ENCODE measurements at places on chromosomes 11 and 22.

DNA sequence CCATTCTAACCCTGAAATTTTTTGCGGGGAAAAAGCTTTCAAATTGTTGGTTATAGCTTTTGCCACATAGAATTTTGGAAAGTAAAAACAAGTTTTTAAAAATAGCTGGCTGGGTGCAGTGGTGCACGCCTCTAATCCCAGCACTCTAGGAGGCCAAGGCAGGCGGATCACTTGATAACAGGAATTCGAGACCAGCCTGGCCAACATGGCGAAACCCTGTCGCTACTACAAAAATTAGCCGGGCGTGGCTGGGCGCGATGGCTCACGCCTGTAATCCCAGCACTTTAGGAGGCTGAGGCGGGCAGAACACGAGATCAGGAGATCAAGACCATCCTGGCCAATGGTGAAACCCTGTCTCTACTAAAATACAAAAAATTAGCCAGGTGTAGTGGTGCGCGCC, 54.9 kb downstream of the TNRC6B start:
- DNase-seq, result no peak

- no peak for DNase-seq
Measured at GRCh38 chr11:99545616-99546015, 524.9 kb downstream of the CNTN5 start.

- no peak for DNase-seq
Measured at GRCh38 chr11:122398167-122398566, 257.4 kb upstream of the UBASH3B start.

GRCh38 chr11:9512370-9513019, 51.7 kb downstream of the ZNF143 start:
- no peak for DNase-seq

DNA sequence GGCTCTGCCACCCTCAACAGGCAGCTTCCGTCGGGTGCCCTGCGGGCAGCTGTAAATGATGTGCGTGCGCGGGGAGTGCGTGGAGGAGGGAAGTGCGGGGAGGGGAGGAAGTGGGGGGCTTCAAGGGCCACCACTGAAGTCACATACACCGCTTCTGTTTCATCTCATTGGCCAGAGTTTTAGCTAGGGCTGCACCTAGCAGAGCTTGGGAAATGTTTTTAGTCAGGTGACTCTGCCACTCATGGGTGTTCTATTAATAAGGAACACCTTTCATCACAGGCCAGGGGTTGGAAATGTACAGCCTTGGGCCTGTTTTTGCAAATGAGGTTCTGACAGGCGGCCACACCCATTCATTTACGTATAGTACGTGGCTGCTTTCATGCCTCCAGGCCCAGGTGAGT, 14.6 kb downstream of the FAM118A start:
- DNase-seq, result no peak

DNA sequence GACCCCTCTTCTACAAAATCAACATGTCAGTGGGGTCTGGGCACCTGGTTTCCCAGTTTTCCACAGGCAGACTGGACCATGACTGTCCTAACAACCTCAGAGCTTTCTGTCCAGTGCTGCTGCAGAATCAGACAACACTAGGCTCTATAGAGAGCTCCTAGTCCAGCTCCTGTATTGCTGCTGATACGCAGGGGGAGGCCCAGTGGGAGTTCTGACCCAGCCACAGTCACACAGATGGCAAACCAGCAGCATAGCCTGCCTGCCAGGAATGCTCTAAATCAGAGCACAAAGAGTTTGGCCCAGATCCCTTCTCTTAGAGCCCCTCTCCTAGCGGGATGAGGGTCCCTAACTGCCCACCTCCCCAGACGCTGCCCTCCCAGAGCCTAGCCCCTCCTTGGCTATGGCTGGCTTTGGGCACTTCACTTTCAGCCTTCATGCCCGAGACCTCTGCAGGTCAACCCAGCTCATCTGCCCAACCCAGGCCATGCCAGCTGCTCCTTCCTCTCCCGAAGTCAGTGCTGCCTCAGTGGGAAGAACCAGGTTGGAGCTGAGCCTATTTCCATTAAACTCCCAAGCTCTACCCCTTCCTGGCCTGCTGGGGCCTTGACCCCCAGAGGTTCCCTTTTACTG, 15.8 kb upstream of the SLCO2B1 start:
- DNase-seq, result no peak

DNA sequence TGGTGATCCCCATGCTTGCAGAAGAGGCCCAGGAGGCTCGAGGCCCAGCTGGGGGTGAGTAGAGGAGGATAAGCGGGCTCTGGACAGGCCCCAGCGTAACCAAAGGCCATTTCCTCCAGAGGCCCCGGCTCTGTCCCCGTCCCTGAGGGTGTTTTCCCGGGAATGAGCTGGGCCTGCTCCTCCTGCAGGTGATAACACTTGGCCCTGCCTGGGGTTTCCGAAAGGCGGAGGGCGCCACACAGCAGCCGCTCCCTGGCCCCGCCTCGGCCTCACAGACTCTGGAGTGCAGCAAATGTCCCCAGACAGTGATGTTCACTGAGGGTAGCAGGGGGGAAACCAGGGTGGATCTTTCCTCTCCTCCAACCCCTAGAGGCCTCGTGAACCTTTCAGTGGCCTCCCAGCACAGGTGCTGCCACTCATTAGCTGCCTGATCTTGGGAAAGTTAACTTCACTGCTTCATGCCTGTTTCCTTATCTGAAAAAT, 10.5 kb upstream of the MGAT3 start:
- DNase-seq, result no peak

GRCh38 chr11:72511393-72512047, 77.2 kb upstream of the CLPB start:
- DNase-seq, result no peak

DNA sequence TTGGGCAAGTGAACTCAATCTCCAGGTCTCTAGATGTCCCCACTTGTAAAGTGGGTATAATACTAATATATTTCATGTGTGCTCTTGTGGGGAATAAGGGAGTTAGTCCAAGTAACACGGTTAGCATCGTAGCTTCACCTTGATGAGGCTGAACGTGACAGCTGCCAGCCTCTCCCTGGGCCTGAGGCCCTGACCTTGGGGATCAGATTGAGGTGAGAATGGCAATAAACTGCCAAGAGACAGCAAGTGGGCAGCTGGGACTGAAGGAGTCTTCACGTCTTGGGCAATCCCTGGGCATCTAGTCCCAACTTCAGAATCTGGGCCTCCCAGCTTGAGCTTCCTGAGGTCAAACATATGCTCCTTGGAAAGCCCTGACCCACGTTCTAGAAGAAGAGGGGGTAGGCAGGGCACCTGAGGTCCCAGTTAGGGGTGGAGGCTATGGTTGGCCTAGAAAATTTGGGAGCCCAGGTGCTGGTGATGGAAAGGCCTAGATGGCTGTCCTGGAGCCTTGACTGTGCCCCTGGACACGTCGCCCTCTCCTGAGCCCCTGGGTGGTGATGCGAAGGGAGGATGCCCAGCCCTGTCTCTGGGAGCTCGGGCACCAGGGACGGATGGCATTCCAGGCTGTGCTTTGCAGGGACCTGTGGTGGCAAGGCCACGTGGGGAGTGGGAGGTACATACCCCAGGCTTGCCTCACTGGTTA, 23.4 kb downstream of the ADAMTS15 start:
- no peak for DNase-seq

DNA sequence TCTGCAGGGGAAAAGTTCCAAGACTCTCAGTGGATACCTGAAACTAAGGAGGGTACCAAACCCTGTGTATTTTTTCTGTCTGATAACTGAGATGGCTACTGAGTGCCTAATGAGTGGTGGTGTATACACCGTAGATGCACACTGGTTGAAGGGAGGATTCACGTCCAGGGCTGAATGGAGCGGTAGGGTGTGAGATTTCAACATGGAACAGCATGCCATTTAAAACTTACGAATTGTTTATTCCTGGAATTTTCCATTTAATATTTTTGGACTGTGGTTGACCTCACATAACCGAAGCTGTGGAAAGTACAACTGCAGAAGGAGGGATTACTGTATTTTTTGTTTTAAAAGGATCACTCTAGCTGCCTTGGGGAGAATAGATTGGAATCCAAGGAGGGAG, 322.5 kb upstream of the SORL1-AS1 start:
- no peak for DNase-seq

DNA sequence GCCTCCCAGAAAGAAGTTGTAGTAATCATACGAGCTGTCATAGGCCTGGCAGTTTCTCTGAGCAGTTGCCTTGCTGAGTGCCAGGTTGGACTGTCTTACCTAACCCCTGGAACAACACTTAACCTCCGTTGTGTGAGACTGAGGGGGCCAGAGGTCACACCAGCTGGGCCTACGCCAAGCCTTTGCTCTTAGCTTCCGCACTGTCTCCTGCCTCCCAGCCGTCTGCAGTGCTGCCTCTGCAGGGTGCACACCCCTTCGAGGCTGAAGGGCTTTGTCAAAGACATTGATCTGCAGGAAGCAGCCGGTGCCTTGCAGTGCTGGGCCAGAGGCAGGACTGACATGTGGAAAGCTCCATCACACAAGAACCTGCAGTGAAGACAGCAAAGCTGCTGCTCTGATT, 16.7 kb downstream of the TAB1 start:
- DNase-seq, result no peak

DNA sequence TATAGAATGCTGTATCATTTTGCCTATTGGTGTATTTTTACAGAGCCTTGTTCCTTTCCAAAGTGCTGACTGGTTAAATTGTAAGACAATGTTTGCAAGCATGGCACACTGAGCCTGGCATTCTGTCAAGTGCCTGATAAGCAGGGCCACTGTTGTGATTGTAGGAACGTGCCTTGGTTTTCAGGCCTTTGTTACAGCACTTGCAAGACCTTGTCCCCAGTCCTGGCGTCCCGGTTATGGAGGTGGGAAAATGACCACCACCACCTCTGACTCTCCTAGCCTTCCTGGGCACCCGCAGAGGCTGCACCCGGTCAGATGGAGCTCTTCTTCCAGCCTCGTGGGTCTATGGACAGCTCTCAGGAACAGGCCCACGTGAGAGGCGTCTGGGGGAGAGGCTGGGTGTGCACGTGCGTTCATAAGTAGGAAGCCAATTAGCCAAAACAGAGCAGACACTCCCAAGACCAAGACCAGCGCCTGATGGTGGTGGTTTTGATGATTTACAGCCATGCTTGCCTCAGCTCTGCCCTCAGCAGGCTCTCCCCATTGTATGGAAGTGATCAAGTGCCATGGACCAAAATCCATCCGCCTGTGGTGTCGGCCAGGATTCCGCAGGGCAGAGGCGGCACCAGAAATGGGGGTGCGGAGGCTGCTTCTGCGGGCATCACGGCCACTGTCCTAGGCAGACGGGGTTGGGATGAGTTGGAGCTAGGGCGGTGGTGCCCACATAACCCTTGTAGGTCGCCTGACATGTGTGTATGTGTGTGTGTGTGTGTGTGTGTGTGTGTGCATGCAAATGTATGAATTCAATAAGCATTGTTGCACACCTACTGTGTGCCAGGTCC, 89.8 kb downstream of the RTL6 start:
- no peak for DNase-seq

GRCh38 chr11:28268925-28269324, 160.7 kb downstream of the METTL15 start:
- no peak for DNase-seq

GRCh38 chr11:118126082-118126838, 26.4 kb downstream of the SCN4B start:
- DNase-seq, result no peak

- no peak for DNase-seq
Measured at GRCh38 chr11:20563866-20564265, 35.5 kb upstream of the SLC6A5 start.

DNA sequence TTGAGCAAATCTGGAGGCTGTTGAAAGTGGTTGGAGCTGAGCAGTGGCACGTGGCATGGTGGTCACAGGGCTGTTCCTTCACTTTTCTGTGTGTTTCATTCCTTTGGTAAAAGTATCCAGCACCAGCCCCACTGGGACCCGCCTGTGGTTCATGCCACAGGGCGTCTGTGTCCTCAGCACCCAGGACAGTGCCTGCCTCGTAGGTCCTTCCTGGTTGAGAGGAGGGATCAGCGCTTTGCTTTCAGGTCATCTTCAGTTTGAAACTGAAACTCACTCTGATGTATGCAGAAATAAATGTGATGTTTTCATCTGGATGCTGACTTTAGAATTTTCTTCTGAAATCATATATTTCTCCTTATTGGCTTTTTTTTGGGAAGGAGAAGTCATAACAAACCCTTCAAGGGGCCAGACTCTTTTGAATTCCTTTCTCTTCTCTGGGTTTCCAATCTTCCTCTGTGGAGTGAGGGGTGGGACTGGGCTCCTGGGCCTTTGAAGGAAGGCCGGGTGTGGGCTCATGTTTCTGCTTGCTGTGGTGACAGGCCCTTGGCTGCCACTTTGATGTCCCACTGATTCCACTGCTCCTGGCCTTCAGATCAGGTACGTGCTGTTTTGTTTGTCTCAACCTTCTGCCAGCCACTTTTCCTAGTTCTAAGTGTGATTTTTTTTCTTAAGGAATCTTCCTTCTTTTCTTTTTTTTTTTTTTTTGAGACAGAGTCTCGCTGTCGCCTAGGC, 26.2 kb downstream of the TBC1D22A start:
- DNase-seq, result no peak

GRCh38 chr11:108216988-108217387, 5.5 kb downstream of the NPAT start:
- no peak for DNase-seq

GRCh38 chr11:95584180-95584579, 205.4 kb downstream of the FAM76B start:
- DNase-seq, result no peak
